ENCODE measurements at places on chromosomes 1 and 21. TPM values are rescaled to one million over a fixed set of nuclear protein-coding genes. Genes with fewer than 3 reads are reported as not detected.

Gene CFAP74
- total RNA-seq: 0.93 TPM

Gene WNT3A
- not detected for total RNA-seq

Gene IL10
- total RNA-seq: not detected

GRCh38 chr1:153944005-153944826, 2.3 kb downstream of the DENND4B start:
- no peak for DNase-seq

Gene PAQR6
- 21.5 TPM for total RNA-seq

DNA sequence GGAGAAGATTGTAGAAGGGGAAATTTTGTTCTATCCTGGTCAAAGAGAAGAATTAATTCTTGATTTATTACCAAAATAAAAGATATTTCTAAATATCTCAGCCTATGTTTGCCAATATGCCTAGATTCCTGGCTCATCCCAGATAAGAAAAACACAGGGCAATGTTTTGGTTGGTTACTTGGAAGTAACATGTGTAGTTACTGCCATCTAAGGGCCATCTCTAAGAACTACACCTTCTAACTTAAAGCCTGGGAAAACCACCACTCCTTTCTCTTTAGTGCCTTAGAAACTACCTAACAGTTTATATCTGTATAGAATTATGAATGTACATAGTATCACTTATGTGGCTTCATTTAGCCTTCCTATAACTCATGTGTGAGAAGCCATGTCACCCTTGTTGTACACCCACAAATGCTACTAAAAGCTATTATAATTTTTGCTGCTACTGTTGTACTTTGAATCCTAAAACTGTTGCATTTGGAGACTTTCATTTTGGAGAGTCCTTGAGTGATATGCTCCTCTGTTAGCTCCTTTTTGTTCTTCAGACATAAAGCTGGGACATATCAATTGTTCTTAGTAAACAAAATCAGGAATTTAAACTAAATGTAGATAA, 4.5 kb downstream of the AIM2 start:
- DNase-seq: no peak

Gene FBXO28
- total RNA-seq: 33.5 TPM

Gene CYP2J2
- 0.58 TPM for total RNA-seq
